ENCODE measurements at places on chromosomes 1 and 21.

GRCh38 chr1:59236721-59237545, 60.0 kb upstream of the FGGY start:
- no peak for DNase-seq

GRCh38 chr1:60257531-60257930, 184.0 kb upstream of the C1orf87 start:
- DNase-seq, result no peak

DNA sequence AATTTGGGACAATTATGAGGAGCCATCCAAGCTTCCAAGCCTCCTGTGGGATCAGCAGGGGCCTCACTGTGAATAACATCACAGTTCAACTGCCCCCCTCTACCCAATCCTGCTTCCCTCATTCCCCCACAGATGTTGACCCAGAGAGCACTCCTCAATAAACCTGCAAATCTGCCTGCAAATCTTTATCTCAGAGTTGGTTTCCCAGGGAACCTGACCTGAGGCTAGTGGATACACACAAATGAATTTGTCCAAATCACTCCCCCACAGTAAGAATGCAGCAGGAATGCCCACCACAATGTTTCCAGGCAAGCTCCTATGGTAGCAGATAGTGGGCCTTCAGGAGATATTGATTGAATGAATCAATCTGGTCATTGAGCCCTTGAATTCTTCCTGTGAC, 56.4 kb upstream of the HIVEP3 start:
- no peak for DNase-seq

DNA sequence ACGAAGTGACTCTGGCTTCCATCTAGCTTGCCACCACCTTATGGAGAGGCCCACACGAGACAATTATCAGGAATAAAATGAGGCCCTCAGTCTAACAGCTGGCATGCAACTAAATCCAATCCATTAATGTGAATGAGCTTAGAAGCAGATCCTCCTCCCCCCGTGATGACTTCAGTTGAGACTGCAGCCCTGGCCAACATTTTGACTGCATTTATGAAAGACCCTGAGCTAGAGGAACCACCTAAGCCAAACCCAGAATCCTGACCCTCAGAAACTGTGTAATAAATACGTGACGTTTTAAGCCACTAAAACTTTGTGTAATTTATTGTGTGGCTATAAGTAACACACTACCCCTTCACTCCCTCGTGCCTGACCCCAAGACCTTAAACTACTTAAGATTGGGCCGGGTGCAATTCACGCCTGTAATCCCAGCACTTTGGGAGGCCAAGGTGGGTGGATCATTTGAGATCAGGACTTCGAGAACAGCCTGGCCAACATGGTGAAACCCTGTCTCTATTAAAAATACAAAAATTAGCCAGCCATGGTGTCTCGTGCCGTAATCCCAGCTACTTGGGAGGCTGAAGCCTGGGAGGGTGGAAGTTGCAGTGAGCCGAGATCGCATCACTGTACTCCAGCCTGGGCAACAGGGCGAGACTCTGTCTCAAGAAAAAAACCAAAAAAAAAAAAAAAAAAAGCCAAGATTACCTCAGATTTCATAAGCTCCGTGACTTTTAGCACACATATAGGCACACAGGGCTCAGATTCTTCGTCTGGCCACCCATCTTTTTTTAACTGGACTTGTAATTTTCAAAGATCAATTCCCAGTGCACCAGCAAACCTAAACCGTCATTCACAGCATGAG, 72.5 kb downstream of the ENAH start:
- no peak for DNase-seq

DNA sequence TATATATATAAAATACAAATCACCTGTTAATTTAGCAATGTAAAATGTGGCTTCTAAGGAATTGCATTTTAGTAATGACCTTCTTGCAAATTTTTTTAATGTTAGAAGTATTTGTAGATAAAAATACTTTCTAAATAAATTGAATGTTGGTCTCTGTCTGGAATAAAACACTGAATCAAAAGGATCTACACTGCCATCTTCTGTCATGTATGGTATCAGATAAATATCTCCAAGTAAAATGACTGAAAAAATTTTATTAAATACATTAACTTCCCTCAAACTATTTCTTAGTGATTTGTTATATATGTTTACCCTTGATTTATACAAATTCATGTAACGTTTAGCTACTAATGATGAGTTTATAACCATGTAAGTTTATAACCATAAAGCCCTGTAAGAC, 2029.3 kb downstream of the MRPL39 start:
- DNase-seq, result no peak

DNA sequence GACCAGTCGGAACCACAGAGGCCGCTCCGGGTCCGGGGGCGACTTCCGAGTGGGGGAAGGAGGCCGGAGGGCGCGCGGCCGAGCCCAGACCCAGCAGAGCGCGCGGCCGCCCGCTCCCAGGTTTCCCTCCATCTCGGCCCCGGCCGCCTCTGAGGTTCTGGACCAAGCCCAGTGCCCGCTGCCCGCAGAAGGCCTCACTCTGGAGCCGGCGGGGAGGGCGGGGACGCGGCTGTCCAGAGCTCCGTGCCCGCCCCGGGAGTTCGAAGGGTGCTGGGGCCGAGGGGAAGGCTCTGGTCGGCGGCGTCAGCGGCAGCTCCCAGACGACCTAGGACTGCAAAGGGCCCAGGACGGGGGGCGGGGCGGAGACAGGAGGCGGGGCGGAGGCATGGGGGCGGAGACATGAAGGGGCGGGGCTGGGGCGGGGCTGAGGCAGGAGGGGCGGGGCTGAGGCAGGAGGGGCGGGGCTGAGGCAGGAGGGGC, 48.0 kb upstream of the SLC19A1 start:
- DNase-seq, result peak; percentile 53

GRCh38 chr1:69992594-69992993, 212.8 kb downstream of the LRRC40 start:
- no peak for DNase-seq

DNA sequence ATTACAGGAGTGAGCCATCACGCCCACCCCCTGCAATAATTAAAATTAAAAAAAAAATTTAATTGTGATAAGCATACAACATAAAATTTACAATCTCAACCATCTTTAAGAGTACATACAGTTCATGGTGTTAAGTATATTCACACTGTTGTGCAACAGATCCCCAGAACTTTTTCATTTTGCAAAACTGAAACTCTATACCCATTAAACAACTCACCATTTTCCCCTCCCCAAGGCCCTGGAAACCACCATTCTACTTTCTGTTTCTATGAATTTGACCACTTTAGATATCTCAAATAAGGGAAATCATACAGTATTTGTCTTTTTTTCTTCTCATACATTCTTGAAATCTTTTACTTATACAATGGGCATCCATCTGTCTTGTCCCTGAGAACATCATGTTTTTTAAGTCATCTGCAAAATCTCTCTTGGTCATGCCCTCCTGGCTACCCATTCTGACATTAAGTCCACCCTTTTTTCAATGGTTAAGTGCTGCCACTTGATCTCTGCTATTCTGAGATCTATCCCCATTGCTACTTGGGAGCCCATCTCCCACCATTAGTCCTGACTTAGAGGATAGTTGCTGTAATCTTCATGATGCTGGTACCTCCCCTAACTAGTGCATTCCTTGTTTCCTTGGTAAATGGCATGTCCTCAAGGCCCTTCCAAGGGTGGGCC, 39.4 kb upstream of the ZFYVE9 start:
- DNase-seq, result no peak

DNA sequence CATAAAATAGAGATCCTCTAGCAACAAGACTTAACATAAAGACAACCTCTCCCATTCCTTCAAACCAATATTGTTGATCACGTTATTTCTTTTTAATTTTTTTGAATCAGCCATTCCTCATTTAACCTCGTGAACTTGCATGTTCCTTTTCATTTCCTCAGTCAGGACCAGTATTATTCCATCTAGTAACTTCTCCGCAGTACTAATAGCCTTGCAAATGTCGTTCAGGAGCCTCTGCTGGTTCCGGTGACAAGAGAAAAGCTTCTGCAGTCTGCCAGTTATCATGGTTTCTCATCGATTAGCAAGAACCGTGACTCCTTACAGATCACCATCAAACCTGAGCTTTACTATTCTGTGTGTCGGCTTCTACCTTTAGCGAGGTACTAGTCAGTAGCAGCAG, 3.0 kb downstream of the APP start:
- DNase-seq, result no peak

DNA sequence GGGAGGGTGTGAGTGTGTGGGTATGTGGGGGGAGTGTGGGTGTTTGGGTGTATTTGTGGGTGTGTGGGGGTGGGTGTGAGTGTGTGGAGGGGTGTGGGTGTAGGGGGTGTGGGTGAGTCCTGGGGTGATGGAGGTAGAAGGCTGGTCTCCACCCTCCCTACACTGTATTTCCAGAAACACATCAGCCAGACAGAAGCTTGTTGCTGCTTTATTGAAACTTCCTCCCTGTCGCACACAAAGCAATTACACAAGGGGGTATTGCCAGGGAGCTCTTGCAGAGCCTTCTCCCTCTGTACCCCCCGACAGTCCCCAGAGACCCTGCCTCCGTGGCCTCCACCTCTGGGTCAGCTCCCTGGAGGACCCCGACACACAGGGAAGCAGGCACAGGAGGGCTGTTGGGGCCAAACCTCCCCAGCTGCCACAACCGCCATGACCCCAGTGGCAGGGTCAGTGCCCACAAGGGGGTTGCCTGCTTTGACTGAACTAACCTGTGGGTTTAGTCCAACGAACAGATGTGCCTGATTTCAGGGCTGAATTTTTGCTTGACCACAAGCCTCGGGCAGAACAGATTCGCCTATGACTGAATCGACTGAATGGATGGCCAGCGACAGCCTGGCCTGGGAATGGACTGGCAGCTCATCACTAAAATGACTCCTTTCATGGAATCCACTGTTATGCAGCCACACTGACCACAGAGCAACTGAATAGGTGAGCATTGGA, 9.1 kb upstream of the MATN1 start:
- DNase-seq, result no peak

DNA sequence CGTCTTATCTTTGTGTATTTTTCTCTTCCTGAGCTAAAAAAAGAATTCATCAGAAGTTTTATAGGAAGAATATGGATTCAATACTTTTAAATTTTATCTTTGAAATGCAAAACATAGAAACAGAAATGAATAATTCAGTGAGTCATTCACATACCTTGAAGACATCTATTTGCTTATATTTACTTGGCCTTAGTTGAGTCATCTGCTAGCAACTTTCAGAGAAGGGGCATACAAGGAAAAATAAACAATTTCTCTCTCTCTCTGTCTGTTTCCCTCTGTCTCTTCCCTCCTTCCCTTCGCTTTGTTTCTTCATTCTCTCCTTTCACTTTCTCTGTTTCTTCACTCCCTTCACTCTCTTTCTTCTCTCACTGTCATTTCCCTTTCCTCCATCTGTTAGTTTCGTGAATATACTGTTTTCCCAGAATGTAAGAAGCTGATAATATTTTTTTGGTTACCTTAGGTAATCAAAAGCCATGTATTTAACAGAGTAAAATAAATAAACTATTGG, 477.2 kb downstream of the BRINP3 start:
- no peak for DNase-seq

GRCh38 chr1:38451541-38451993, 405.0 kb upstream of the POU3F1 start:
- DNase-seq, result no peak

GRCh38 chr1:75198761-75199160, 64.6 kb downstream of the LHX8 start:
- DNase-seq, result no peak

- no peak for DNase-seq
Observed at GRCh38 chr1:51214615-51215131, 21.4 kb upstream of the RNF11 start.

- DNase-seq, result no peak
Observed at GRCh38 chr1:114956570-114956969, 73.1 kb upstream of the TSHB start.

DNA sequence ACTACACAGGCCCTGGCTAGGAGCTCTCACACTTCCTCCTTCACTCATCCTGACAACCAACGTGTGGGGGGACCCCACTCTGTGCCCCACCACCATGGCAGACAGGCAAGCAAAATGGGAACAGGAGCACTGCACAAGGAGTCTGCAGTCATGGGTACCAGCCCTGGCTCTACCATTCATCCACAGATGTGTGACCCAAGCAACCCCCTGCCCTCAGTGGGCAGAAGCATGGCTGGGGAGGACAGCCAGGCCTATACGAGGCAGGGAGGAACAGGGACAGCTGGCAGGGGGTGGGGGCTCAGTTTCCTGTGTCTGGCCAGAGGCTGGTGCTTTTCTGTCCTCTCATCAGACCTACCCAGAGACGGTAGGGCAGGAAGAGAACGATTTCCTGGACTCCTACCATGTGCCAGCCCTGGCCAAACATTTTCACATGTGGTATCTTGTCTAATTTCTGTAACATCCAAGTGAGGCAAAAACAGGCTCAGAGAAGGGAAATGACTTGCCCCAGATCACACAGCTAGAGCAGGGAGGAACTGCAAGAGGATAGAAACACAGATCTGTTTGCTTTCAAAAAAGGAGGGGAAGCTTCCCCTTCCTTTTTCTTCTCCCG, 178.0 kb downstream of the HIVEP3 start:
- no peak for DNase-seq

DNA sequence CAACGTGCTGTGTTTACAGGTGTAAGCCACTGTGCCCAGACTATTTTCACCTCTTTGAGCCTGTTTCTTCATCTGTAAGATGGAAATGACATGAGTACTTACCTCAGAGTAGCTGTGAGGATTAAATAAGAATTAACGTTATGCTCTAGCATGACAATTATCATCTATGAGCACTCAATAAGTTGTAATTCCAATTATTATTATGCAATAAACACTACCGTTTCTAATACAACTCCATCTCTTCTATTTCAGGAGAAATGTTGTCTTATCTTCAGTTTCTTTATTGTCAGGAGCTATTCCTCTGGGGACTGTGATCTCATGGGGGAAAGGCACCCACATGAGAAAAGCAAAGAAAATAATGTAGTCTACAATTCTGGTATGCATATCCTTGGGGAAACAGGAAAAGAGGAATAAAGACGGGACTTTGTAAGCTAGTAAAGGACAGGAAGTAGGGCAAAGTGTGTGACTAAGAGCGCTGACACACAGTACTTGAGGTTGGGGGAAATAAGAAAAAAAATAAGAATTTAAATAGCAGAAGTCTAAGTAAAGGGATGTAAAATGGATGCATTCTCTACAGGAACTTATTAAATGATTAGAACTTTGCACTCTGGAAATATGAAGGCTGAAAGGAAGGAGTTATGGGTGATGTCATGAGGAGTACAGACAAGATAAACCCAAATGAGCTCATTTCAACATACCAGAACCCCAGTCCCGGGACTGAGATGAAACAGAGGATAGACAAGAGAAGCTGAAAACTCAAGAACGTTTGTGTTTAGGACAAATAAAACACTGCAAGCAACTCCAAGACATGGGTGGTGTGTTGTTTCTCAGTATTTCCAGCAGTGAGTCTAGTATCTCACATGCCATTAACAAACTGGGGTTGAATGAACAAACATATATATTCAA, 9.8 kb downstream of the PHC2 start:
- DNase-seq, result no peak

- DNase-seq, result no peak
Observed at GRCh38 chr21:44872649-44873355, 688 bp downstream of the PTTG1IP start.

- no peak for DNase-seq
Observed at GRCh38 chr1:108691128-108691941, 775 bp upstream of the PRPF38B start.

- no peak for DNase-seq
Observed at GRCh38 chr1:225695578-225696337, 42.8 kb upstream of the ENAH start.

- DNase-seq, result no peak
Observed at GRCh38 chr1:118317842-118318614, 133.0 kb upstream of the SPAG17 start.
